ENCODE measurements at places on chromosomes 6 and 20. TPM values are rescaled to one million over a fixed set of nuclear protein-coding genes. Genes with fewer than 3 reads are reported as not detected.

The NKX2-4 gene
- not detected for polyA plus RNA-seq

GRCh38 chr6:138250513-138251247 is 32.4 kb upstream of the PBOV1 start:
- no peak for DNase-seq

The SLC12A5 gene
- not detected for polyA plus RNA-seq

GRCh38 chr6:74311431-74311830 is 615.4 kb downstream of the CD109 start:
- DNase-seq: no peak

- no peak for DNase-seq
Measured at GRCh38 chr20:24018796-24019195, 30.2 kb upstream of the GGTLC1 start.

- no peak for DNase-seq
Measured at GRCh38 chr6:167717867-167718266, 108.8 kb upstream of the AFDN start.

The PCK1 gene
- not detected for polyA plus RNA-seq

The CRIP3 gene
- not detected for polyA plus RNA-seq
